Fibroblast of the conjunctiva (primary cell): ENCODE measurements at places on chromosomes 12 and 14.
A peak's percentile ranks its signal among the peaks of the same experiment; 100 is the strongest.

DNA sequence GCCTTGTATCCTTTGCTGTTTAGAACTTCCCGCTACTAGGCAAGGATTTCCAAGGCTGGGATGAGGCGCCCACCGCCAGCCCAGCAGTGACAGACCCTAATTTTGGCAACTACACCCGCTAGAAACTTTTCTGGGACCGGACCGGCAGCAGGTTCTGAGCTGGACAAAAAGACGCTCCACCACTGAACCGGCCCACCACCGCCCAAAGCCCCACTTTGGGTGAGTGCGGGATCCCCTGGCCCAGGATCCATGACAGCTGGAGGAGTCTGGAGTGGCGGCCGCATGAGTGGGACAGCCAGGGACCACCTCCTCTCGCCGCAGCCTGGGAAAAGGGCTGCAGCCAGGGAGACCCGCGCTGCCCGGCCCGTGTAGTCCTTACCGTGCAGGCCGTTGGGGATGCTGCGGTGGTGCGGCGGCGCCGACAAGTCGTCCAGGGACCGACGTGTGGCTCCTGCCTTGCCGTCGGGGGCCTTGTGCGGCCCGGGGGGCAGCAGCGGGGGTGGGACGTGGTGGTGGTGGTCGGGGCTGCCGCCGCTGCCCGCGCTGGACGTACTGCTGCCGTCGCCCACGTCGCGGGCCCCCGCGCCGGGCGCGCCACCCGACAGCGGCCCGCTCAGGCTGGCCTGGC is 1.1 kb downstream of the CCDC85C start:
- no peak for DNase-seq

DNA sequence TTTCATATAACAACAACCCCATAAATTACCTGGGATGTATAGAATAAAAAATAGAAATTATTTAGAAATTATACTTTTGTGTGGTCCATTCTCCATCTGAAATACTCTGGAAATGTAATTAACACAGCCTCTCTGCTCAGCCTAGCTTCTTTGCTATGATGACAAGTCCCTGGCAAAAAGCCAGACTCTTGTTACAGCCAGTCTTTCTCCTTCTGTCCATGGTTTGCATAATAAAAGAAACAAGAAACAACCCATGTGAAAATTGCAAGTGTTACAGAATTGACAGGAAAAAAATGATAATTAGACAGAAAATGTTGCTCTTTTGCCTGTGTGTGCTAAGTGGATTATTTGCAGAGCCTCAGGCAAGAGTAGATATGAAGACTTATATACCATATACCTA is 61.3 kb downstream of the C12orf50 start:
- no peak for DNase-seq

DNA sequence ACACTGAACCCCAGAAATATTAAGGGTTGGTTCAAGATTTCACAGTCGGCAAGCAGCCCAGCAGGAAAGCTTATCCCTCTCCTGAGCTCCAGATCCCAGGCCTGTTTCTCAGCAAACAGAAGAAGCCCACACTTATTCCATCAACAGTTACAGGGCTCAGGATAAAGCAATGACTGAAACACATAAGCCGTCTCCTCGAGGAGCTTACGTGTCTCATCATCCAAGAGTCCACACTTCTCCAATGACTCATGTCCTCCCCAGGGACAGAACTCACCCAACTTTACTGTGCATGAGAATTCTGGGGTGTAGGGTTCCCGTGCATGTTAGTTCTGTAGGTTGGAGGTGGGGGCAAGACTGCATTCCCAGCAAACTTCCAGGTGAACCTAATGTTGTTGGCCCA is 31.2 kb downstream of the GSC start:
- DNase-seq, result no peak

DNA sequence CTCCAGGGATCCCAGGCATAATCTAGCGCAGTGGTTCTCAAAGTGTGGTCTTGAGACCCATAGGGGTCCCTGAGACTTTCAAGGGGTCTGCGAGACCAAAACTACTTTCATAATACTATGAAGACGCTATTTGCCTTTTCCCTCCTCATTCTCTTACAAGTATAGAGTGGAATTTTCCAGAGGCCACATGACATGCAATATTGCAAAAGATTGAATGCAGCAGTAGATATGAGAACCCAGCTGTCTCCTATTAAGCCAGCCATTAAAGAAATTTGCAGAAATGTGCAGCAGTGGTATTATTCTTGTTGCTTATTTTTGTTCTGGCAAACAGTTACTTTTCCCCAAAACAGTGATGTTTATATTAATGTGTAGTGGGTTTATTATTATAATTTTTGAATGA is 62.8 kb downstream of the VWF start:
- peak; percentile 51 for DNase-seq
